Renal pelvis (tissue), 12 donors: ENCODE measurements at places on chromosomes 7 and 10.
A peak's percentile ranks its signal among the peaks of the same experiment; 100 is the strongest.

GRCh38 chr7:158672975-158673374, 31.6 kb downstream of the NCAPG2 start:
- no peak for DNase-seq

- no peak for DNase-seq
Measured at GRCh38 chr10:33132626-33133025, 174.6 kb upstream of the ITGB1 start.

DNA sequence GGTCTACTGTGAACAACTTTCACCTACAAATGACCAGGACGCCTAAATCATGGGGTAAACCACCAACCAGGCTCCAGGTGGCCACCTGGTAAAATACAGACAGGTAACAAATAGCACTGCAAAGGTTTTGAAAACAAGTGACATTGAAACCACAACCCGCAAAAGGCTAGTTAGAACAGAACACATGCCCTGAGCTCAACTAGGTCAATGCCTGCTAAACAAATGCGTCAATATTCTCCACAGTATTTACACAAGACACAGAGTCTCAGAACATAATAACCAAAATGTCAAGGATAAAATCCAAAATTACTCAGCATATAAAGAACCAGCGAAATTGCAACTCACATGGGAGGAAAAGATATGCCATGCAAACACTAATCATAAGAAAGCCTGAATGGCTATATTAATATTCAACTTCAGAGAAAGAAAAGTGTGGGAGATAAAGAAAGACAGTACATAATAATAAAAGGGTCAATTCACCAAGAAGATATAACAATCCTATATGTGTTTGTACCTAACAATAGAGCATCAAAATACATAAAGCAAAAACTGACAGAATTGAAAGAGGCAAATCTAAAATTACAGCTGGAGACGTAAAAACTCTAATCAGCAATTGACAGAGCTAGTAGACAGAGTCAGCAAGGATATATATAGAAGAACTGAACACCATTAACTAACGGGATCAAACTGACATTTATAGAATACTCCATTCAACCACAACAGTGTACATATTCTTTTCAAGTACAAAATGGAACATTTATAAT, 47.6 kb downstream of the SMURF1 start:
- DNase-seq = no peak

GRCh38 chr10:96619120-96619519, 32.3 kb upstream of the TM9SF3 start:
- no peak for DNase-seq

DNA sequence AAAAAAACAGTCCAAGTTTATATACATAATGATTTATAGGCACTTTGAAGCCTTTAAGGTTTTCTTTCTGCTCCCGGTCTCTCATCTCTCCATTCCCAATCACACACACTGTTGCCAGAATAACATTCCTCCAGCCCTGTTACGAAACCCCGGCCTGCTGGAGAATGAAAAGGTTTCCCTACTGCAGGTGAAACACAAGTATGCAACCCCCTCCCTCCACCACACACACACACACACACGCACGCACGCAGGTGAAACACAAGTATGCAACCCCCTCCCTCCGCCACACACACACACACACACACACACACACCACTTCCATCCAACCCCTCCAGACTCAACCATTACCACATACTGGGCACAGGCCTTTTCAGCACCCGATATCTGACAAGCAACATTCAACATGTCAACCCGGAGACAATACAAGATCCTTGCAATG, 87.5 kb downstream of the PARD3 start:
- DNase-seq = no peak

DNA sequence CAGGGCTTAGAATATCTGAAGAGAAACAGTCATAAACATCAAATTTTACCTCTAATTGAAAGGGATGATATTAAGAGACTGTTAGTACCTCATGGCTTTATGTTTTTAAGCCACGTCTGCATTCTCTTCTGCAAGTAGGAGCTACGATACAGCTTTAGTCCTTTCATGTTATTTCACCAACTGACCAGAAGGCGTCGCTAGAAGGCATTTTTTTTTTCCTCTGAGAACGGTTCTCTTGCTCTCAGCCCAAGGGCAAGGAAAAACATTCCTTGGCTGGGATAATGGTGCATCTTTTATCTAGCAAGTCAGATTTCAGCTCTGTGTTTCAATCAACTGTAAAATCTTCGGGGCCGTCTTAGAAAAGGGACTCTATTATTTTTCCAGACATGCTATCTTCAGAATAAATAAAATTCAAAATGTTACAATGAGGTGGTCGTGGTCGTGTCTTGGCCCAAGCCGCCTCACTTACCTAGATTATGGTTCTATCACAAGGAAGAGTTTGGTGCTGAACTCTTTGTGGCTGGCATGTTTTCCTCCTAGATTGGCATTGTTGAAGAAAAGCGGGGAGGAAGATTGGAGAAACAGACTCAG, 41.6 kb upstream of the LYZL2 start:
- DNase-seq = peak; percentile 78

GRCh38 chr7:1639532-1640175, 30.4 kb upstream of the ELFN1 start:
- DNase-seq = no peak

- DNase-seq = no peak
Measured at GRCh38 chr7:128458956-128459355, 3.3 kb downstream of the HILPDA start.

DNA sequence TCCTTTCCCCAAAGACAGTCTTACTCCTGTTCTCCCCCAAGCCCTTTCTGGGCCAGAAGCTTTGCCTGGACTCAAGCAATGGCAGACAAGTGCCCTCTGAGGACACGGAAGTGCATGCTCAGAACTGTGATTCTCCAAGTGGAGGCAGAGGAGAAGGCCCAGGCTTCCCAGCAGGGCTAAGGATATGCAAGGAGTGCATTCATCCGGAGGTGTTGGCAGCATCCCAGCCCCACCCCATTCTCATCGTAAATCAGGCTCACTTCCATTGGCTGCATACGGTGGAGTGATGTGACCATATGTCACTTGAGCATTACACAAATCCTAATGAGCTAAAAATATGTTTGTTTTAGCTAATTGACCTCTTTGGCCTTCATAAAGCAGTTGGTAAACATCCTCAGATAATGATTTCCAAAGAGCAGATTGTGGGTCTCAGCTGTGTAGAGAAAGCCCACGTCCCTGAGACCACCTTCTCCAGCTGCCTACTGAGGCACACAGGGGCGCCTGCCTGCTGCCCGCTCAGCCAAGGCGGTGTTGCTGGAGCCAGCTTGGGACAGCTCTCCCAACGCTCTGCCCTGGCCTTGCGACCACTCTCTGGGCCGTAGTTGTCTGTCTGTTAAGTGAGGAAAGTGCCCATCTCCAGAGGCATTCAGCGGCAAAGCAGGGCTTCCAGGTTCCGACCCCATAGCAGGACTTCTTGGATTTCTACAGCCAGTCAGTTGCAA, 1.4 kb upstream of the RBP3 start:
- no peak for DNase-seq

GRCh38 chr7:151095828-151096475, 9.7 kb downstream of the AGAP3 start:
- DNase-seq = no peak

GRCh38 chr7:37119296-37119860, 329.3 kb downstream of the ELMO1 start:
- no peak for DNase-seq

- peak; percentile 51 for DNase-seq
Measured at GRCh38 chr7:159117366-159118196, 27.1 kb downstream of the VIPR2 start.

- no peak for DNase-seq
Measured at GRCh38 chr7:77626586-77627308, 69.5 kb upstream of the RSBN1L start.

DNA sequence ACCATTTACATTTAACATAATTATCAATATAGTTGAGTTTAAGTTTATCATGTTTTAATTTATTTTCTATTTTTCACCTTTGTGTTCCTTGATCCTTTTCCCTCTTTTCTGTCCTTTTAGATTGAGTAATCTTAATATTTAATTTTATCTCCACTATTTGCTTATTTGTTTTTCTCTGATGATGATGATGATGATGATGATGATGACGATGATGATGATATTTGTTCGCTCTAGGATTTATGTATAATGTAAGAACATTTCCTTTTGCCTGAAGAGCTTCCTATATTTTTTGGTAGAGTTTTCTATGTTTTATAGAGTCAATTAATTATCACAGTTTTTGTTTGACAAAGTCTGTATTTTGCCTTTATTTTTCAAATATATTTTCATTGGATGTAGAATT, 104.2 kb downstream of the GLRX3 start:
- no peak for DNase-seq

DNA sequence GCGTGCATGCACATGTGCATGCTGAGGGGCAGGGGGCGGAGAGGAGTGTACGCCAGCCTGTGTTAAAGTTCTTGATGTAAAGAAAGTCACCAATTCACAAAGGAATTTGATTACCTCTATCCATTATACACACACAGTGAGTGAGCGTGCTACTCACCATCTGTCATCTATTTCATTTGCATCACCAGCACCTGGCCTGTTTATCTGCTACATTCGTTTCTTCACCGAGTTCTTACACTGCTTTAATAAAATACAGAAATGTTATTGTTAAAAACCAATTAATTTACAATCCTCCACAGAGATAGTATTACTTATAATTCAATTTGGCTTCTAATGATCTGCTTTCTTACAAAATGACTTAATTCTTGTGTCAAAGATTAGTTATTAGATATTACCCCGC, 32.6 kb downstream of the NEUROD6 start:
- DNase-seq = no peak

DNA sequence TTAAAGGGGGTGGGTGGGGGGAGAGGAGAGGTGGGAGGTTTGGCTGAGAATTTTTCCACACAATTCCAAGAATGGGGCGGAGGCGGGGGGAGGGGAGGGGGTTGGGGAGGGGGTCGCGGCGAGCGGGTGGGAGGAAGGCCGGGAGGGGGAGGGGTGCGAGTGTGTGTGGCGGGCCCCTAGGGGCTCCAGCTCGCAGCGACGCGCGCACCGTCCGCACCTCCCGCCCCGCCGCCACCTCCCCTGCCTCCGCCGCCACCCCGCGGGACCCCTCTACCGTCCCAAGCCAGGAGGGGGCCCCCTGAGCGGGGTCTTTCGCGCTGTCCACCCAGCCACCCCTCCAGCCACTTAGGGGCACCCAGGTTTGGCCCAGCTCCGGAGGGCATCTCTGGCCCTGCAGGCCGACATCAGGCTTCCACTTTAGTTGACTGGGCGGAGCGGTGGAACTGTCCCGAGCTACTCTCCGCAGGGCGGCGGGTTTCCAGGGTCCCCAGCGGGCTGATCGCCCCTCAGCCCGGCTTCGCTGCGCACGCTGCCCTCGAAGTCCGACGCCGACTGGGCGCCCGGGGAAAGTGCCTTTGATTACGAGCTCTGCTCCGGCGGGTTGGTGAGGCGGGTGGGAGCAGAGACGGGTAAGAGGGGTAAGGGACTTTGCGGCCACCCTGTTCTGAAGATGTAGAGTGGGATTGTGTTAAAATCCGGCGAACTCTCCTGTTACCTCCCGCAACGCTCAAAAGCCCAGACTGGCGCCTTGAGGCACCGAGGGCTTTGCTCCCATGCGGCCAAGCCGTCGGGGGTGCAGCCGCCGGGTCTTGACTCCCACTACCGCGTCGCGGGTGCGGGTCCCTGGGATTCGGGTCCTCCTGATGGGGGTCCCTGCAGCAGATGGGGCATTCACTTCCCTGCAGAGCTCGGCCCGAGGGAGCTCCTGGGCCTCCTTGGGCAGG, 1.8 kb upstream of the VAX1 start:
- DNase-seq = no peak

GRCh38 chr7:45585628-45586027, 11.5 kb downstream of the ADCY1 start:
- DNase-seq = no peak

GRCh38 chr7:128356546-128357216, 4.8 kb downstream of the PRRT4 start:
- DNase-seq = no peak

- no peak for DNase-seq
Measured at GRCh38 chr7:137832382-137832781, 14.4 kb downstream of the DGKI start.

DNA sequence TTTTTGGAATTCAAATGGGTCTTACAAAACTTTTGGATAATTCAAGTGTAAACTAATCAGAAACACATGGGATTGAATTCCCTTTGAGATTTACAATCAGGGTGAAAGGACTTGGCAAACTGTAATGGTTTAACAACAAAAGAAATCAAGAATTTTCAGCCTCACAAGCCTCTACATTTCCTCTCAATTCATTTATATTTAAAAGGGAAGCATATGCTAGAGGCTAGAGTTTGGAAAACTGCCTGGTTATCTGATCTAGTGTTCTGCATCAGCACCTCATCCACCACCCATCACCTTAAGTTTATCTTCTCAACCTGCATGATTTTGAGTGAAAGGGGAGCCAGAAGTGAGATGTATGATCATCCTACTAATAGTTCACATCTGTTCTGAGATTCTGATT, 120.7 kb downstream of the TES start:
- peak; percentile 16 for DNase-seq

DNA sequence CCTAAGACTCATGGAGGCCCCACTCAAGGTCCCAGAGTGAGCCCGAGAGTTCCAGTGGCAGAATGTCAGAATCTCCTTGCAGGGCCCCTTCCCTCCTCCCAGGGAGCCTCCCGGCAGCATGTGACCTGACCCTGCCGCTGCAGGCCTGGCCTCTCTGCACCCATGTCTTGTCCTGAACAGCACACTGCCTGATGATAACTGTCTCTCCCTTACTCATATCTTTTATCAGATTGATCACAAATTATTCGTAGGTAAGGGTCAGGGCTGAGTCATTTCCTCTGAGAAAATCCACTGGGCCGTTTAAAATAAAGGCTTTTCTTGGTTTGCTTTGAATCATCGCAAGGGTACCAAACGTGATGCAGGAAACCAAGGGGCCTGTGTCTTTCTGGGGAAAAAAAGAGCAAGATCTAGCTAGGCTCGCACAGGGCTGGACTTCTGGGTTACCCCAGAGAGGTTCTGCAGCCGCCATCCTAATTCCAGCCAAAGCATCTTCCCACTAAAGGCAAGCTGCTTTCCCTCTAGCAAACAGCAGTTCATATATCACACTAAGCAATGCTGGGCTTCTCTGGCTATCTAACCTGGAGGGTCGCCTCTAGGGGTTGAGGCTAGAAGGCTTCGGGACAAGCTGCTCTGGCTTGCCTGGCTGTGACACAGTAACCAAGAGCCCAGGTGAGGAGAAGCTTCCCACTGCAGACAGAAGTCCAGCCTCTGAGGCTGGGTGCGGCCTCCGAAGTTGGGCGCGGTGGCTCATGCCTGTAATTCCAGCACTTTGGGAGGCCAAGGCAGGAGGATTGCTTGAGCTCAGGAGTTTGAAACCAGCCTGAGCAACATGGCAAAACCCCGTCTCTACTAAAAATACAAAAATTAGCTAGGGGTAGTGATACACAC, 104.9 kb downstream of the SPDYE5 start:
- no peak for DNase-seq

DNA sequence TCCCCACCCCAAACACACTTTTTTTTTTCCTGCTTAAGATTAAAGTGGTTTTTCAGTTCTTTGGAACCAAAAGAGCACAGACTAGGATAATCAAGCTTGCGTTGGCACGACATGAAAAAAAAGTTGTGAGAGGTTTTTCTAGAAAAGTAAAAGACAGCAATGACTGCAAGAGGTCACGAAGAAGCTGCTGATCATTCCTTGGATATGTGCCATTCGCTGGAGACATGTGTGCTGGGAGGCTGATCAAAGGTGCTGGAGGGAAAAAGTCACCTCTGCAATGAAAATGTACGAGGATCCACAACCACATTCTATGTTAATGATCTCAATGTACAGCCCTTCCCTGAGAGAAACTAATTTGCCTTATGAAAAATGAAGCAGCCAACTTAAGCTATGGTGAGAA, 5.4 kb downstream of the AKR1B1 start:
- no peak for DNase-seq
